ENCODE measurements at places on chromosomes 6 and 20.

GRCh38 chr6:158481690-158482473, 78.0 kb upstream of the TMEM181 start:
- DNase-seq, result no peak

- DNase-seq, result no peak
These were observed 190.0 kb downstream of the UBE3D start for GRCh38 chr6:82875573-82876185.

DNA sequence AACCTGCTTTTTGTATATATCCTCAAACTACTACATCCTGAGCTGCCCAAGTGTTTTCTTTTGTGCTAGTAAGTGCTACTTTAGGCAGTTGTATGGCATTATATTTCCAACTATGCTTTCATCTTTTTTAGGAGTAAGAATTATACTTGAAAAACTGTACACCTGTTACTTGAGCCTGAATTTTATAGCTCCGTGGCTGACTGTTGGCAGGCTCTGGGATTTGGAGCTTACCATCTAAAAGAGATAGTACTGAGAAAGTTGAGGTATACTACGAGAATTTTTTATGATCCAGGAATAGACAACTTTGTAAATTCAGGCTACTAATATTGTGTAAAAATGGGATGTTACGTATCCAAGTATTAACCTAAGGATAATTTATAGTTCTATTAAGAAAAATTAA, 32.4 kb downstream of the RNF217 start:
- DNase-seq, result no peak

DNA sequence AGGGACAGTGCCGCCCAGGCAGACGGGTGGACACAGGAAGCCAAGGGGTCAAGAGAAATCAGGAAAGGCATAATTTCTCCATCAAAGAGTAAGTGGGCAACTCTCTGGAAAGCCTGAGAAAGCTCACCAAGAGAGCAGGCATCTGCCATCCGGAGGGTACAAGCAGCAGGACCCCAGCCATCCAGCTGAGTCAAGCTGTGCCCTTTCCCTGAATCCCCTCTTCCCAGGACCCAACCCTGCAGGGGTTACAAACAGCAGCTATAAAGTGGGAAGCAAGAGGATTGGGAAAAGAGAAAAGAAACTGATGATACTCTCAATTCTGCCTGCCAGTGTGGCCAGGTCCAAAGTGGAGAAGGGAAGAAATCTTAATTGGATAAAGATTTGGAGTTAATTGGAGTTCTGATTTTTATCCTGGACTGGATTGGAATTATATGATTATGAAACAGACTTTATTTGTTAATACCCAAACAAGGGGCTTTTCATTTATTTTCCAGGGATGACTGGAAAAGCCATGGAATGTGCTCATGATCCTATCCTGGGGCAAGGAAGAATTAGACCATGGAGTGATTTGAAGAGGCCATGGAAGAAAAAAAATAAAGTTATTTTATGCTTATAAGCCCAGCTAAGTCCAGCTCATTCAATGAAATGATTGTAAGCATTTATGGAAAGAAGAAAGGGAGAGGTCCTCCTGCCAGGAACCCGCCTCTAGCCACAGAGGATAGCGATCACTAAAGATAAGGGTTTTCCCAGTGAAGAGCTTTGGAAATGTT, 34.9 kb downstream of the NHLRC1 start:
- no peak for DNase-seq

DNA sequence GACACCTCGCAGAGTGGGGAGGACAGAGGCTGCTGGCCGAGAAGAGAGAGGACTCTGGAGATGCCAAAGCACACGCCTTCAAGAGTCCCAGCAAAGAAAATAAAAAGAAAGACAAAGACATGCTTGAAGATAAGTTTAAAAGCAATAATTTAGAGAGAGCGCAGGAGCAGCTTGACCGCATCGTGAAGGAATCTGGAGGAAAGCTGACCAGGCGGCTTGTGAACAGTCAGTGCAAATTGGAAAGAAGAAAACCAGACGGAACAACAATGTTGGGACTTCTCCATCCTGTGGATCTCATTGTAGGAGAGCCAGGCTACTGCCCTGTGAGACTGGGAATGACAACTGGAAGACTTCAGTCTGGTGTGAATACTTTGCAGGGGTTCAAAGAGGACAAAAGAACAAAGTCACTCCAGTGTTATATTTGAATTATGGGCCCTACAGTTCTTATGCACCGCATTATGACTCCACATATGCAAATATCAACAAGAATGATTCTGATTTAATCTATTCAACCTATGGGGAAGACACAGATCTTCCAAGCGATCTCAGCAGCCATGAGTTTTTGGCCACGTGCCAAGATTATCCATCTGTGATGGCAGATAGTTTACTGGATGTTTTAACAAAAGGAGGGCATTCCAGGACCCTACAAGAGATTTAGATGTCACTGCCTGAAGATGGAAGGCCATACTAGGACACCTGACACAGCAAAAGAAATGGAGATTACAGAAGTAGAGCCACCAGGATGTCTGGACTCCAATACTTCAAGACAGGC, 52.2 kb downstream of the REV3L start:
- DNase-seq, result no peak

DNA sequence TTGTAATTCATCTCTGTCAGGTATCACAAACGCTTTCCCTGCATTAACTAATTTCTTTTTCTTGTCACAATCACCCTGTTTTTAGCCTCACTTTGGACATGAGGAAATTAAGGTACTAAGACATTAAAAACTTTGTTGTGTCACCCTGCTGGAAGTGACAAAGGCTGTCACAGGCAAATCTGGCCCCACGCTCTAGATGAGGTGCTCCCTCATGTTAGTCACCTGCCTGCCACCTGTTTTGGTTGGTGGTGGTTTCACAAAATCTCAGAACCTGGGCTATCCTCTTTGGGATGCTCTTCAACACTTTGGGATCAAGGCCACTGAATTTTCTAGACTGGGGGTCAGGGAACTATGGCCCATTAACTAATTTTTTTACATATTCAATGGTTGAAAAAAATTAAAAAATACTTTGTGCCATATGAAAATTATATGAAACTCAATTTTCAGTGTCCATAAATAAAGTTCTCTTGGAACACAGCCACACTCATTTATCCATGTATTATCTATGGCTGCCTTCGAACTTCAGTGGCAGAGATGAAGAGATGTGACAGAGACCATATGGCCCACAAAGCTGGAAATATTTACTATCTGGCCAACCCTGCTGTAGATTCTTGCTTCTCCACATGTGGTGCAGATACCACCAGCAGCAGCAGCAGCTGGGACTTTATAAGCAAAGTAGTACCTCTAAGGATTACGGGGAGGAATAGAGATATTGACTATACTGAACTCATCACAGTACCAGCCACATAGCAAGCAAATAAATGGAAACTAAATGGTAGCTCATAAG, 16.1 kb upstream of the TNFAIP3 start:
- DNase-seq, result no peak

- DNase-seq, result no peak
These were observed 42.8 kb upstream of the RNF8 start for GRCh38 chr6:37310966-37311365.

All from stimulated activated CD8-positive, alpha-beta memory T cell treated with anti-CD3 and anti-CD28 coated beads, Interleukin-7, amount 100 ng/mL, for 4 hours (primary cell).